ENCODE measurements at places on chromosomes 2 and 18. TPM values are rescaled to one million over a fixed set of nuclear protein-coding genes. Genes with fewer than 3 reads are reported as not detected.

DNA sequence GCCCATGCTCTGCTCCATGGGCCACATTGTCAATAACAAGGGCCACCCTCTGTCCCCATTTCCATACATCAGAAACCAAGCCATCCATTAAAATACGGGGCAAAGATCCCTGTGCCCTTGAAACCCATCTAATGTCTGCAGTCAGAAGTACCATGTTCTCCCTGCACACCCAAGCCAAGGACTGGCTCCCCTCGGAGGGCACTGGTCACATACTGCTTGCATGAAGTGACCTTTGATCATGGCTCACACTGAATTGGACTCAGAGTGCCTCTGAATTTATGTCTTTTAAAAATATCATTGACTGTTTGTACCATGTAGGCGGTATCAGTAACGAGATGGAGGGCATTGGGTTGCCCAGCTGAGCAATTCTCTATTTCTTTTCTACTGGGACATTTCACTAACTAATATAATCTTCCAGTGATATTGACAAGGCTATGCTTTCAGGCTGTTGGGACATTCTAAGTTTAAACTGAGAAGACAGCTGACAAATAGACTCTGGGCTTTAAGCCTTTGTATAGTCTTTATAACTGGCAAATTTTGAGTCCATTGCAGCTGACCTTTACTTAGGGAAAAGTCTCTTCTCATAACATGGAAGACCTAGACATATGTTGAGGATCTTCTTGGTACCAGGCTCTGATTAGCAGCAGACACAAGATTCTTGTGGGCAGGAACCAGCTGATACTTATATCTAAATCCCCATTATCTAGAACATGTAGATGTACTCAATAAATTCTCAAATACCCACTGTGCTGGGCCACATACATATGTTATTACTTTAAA, 214.3 kb downstream of the MYCN start:
- no peak for DNase-seq

DNA sequence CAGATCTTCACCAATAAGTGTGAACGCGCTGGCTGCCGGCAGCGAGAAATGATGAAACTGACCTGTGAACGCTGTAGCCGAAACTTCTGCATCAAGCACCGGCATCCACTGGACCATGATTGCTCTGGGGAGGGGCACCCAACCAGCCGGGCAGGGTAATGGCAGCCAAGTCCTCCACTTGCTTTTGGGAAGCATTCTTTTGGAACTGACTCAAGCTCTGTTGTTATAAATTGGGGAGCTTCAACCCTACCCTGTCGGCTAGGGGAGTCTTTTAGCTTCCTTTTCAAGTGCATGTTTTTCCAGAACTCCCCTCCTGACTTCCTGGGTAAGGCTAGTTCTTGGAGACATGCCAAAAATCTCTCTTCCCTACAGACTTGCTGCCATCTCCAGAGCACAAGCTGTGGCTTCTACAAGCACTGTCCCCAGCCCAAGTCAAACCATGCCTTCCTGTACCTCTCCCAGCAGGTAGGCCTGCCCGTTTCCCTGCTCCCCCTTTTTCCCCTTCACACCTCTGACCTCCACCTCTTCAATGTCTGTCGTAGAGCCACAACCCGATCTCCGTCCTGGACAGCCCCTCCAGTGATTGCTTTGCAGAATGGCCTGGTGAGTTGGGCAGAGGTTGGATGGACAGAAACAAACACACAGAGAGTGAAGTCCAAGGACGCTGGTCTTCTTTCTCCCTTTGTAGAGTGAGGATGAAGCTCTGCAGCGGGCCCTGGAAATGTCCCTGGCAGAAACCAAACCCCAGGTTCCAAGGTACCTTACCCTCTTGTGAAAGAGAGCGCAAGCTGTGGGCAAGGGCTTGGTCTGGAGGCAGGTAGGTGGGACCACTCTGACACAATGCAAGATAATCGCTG, 1.5 kb downstream of the ZFAND2B start:
- no peak for DNase-seq

Gene MSH6
- polyA plus RNA-seq, result 81.1 TPM

Gene DYSF
- 15.0 TPM for polyA plus RNA-seq

DNA sequence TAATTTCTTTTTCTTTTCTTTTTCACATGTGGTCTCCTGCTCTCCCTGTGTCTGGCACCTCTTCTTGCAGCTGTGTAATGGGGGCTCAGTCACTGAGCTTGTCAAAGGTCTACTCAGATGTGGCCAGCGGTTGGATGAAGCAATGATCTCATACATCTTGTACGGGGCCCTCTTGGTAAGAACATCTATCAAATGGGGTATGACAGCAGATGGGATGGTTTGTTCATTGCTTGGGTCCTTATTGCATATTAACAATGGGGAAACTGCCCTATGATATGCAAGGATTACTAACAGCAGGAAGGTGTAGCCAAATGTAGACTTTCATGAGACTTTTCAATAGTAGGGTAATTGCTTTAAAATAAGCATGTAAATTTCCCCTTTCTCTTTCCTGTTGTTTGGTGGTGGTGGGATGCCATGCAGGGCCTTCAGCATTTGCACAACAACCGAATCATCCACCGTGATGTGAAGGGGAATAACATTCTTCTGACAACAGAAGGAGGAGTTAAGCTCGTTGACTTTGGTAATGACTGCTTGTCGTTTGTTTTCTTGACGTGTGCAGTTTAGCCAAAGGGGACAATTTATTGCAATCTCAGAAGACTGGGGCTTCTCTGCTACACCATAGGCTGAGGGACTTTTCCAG, 36.5 kb downstream of the MYO3B start:
- DNase-seq, result no peak

All from right lung (tissue), 10 donors.